Cardiac muscle cell (in vitro differentiated cells and primary cell): ENCODE measurements at places on chromosomes 12 and 14. TPM values are rescaled to one million over a fixed set of nuclear protein-coding genes. Genes with fewer than 3 reads are reported as not detected.

GRCh38 chr14:76655331-76655730, 105.9 kb upstream of the VASH1 start:
- no peak for DNase-seq

DNA sequence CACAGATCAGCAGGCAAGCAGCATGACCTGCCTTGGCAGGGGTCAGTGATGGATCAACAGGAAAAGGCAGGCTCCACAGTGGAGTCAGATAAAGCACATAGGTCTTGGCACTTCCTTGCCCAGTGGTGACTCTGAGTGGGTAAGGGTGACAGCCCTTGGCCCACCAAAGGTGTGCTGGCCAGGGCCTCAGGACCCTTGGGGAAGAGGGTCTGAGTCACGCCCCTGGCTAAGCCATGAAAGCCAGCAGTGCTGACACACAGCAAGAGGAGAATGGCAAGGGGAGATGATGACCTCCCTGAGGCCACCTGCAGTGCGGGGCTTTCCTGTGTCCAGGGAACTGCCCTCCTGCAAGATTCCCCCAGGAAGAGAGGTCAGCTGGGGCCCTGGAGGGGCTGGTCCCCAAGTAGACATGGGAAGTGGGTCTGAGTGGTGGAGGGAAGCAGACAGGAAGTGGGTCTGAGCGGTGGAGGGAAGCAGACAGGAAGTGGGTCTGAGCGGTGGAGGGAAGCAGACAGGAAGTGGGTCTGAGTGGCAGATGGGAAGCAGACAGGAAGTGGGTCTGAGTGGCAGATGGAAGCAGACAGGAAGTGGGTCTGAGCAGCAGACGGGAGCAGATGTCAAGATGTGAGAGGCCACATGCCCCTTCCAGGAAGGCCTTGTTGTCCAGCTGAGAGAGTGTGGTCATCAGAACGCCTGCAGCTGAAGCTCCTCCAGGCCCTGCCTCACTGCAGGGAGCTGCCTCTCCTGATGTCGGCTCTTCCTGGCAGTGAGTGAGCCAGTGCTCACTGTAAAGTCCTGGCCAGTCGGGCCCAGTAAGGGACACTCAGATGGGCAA, 34.8 kb downstream of the DIO3 start:
- DNase-seq = no peak

DNA sequence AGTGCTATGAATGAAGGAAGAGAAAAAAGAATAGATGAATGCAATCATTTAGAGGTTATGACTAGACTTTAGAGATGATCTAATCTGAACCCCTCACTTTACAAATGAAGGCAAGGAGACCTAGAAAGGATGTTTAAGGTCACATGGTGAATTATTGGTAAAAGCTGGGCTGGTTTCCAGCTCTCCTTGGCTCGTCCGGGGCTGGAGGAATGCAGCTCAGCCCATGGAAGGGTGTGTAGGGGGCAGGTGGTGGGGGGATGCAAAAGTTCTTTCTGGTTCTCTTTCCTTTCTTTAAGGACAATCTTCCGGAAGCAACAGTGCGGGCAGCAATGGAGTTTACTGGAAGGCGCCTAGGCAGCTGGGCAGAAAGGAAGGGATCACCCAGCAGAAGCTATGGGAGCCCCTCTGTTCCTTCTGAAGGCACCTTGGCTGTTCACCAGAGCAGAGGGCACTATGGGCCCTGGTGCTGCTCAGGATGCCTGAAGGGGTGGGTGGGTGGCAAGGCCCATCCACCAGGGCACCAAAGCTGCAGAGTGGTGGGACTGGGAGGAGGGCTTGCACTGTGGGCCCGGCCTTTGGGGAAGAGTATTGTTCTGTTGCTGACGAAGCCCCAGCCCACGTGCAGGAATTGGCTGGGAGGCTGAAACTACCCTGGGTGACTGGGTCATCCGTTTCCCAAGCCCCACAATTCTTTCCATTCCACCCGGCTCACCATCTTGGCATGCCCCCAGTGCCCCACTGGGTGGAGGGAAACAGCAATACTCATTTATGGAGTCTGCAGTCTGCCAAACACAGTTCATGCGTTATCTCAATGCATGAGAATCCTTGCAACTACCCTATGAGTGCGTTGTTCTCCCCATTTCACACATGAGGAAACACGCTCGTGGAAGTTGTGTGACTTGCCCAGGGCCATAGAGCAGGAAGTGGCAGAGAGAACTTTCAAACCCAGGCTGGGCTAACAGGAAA, 78.2 kb downstream of the IRF2BPL start:
- no peak for DNase-seq

DNA sequence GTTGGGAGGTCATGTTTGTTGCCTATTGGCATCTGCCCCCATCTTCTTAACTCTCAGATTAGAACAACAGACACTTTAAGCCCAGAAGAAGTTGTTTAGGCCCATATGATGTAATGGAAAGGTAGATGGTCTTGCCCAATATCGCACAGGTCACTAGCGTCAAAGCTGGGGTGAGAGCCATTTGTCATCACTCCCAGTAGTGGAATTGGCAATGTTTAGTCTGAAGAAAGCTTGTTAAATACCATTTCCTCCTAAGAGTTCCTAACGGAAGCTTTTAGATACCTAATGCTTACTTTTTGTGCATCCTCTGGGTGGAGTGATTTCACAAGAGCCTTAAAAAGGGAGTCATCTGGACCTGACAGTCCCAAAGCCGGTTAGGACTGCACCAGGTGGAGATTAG, 125.4 kb downstream of the DACT1 start:
- no peak for DNase-seq

- DNase-seq = no peak
Observed at GRCh38 chr14:34824826-34825225, 50.3 kb downstream of the BAZ1A start.

GRCh38 chr14:21136024-21136423, 19.8 kb downstream of the OR5AU1 start:
- DNase-seq = peak; percentile 12

DNA sequence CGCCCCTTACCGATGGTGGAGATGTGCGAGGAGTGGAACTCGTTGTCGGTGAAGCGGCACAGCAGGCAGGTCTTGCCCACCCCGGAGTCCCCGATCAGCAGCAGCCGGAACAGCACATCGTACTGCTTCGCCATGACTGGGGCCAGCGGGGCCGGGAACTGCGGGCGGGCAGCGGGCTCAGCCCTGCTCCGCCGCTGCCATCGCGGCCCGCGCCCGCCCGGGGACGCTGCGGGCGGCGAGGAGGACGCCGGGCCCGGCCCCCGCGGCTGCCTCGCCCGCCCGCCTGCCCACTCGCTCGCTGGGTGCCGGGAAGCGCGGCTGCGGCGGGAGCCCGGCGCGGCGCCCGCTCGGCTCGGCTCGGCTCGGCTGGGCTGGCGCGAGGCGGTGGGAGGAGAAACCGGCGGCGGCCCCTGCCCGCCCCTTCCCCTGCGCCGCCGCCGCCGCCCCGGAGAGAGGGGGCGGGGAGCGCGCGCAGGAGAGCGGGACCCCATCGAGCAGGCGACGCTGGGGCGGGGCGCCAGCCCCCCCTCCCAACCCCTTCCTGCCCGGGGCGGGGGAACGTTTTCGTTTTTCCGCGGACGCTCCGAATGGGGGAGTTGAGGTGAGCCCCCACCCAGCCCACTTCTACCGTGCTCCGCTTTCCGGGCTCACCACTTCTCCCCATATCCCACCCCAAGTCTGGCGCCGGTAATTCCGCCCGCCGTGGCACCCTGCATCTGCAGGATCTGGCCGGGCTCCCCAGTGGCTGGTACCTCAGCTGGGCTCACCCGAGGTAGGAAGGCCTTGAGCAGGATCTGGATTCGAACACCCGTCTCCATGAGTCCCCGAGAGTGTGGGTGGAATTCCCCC, at the start of gene RAB15:
TSS of gene RAB15 (minus strand) at position 394 of the 849 bp plus-strand sequence. CDS start at position 134, 260 bp downstream.
- DNase-seq = peak; percentile 74

- DNase-seq = peak; percentile 77
Observed at GRCh38 chr12:46401662-46402061, 29.1 kb upstream of the SLC38A2 start.

DNA sequence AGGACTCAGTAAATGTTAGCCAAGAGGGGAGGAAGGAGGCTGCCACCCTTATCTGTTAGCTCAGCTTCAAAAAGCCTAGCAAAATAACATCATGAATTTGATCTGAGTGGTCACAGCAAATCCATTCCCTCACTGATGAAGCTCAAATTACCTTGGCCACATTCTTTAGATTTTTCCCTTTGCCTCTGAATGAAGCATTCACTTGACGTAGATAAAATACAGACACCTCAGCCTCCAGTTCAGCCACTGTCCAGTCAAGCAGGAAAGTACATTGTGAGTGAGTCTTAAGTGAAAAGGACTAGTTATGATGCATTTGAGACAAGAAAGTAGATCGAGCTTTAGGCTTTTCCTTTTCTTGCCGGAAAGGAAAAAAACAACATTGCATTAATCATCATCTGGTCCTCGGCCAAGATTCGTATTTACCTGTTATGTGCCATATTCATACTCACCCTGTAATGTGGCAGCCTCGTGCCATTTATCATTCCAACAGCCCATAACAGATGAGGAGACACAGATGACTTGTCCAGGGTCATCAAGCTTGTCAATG, 146.5 kb downstream of the ETV6 start:
- peak; percentile 74 for DNase-seq

GRCh38 chr12:156945-157344, 57.0 kb downstream of the SLC6A12 start:
- no peak for DNase-seq

- DNase-seq = no peak
Observed at GRCh38 chr12:28066879-28067278, 94.3 kb upstream of the PTHLH start.

DNA sequence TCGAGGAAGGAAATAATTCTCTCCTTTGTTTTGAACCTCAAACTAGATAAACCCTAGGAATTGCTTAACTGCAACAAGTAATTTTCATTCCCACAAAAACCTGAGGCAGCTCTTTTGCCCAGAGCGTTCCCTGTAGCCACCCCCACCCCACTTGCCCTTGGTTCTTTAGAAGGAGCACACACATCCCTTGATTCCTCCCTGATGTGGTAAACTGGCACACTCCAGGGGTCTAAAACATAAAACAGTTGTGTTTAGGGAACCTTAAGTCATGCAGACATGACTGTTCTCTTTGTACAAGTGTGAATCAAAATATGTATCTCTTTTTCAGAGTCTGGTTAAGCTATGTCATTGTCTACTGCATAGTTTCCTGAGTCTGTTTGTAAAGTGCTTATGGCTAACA, 14.0 kb downstream of the MAPK1IP1L start:
- no peak for DNase-seq

- DNase-seq = no peak
Observed at GRCh38 chr12:93870020-93870795, 193.0 kb downstream of the CRADD start.

DNA sequence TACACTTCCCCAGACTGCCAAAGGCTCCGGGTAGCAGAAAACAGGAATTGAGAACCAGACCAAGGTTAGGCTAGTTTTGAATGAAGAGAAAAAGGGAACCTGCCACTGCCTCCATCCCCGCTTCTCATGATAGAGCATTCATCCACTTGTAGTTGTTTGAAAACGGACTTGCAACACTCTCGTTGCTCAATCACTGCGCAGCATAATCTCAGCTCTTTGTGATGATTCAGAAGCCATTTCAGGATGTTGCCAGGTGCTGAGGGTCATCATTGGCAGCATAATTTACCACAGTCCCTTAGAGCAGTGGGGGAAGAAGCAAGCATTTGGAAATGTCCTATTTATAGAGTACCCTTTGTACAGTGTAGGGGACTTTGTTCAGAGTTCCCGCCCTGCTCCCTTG, 25.6 kb downstream of the KCNK13 start:
- DNase-seq = no peak

- no peak for DNase-seq
Observed at GRCh38 chr12:19689801-19690472, 250.6 kb downstream of the AEBP2 start.

DNA sequence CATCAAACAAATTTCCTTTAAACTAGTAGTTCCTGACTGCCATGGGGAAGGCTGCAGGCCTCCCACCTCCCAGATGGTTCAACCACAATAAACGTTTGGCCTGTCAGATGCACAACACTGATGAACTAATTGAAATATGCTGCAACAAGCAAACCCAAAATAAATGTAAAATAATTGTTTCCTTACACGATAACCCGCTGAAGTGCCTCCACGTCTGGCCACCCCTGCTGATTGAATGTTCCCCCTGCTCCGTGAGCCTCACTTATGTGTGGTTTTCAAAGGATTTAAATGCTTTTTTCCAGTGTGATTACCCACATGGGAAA, 8.4 kb downstream of the PITPNM2 start:
- DNase-seq = no peak

DNA sequence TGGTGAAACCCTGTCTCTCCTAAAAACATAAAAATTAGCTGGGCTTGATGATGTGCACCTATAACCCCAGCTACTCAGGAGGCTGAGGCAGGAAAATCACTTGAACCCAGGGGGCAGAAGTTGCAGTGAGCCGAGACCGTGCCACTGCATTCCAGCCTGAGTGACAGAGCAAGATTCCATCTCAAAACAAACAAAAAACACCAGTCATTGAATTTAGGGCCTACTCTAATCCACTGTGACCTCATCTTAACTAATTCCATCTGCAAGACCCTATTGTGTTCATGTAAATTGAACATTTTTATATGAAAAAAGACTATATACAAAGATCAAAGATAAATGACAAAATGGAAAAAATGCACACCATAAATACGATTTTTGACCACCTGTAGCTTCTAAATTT, 17.8 kb downstream of the KCNMB4 start:
- DNase-seq = no peak

DNA sequence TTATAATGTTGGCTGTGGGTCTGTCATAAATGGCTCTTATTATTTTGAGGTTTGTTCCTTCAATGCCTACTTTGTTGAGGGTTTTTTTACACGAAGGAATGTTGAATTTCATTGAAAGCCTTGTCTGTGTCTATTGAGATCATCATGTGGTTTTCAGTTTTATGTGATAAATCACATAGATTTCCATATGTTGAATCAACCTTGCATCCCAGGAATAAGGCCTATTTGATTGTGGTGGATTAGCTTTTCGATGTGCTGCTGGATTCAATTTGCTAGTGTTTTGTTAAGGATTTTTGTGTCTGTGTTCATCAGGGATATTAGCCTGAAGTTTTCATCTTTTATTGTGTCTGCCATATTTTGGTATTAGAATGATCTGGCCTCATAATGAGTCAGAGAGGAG, 27.6 kb downstream of the SLC2A13 start:
- no peak for DNase-seq

GRCh38 chr14:101561145-101561896, at the start of gene DIO3:
TSS of gene DIO3 (plus strand) at chr14:101561495.
- DNase-seq = peak; percentile 16

GRCh38 chr14:65927931-65928356, 515.4 kb downstream of the FUT8 start:
- no peak for DNase-seq

- no peak for DNase-seq
Observed at GRCh38 chr12:10558301-10558700, 52.6 kb downstream of the EIF2S3B start.

- DNase-seq = no peak
Observed at GRCh38 chr12:102322254-102322653, 124.6 kb upstream of the PMCH start.

- DNase-seq = peak; percentile 93
Observed at GRCh38 chr14:50039734-50040400, 76.5 kb downstream of the VCPKMT start.

HOTAIR gene
- polyA plus RNA-seq = not detected in 2 replicates

KCNK10 gene
- polyA plus RNA-seq = not detected in 2 replicates

DIABLO gene
- 93.3 and 95.9 TPM in 2 replicates for polyA plus RNA-seq

TEX52 gene
- polyA plus RNA-seq = 0.15 TPM in 1 of 2 replicates, not detected in the other

KLHL28 gene
- polyA plus RNA-seq = 8.8 and 12.2 TPM in 2 replicates

TBPL2 gene
- polyA plus RNA-seq = not detected in 2 replicates

RNASE3 gene
- not detected in 2 replicates for polyA plus RNA-seq

SH2B3 gene
- polyA plus RNA-seq = 5.2 and 5.5 TPM in 2 replicates

PROX2 gene
- polyA plus RNA-seq = 0.06 and 0.75 TPM in 2 replicates

HPD gene
- polyA plus RNA-seq = 0.16 TPM in 1 of 2 replicates, not detected in the other

GNB3 gene
- polyA plus RNA-seq = 1.7 and 2.1 TPM in 2 replicates

VRTN gene
- 1.3 and 3.0 TPM in 2 replicates for polyA plus RNA-seq
